Activated naive CD4-positive, alpha-beta T cell treated with anti-CD3 and anti-CD28 coated beads for 36 hours (primary cell): ENCODE measurements at places on chromosomes 6 and 20. TPM values are rescaled to one million over a fixed set of nuclear protein-coding genes. Genes with fewer than 3 reads are reported as not detected.

OXT gene
- total RNA-seq: not detected

ZNF334 gene
- 1.7 TPM for total RNA-seq

ZSCAN12 gene
- 4.4 TPM for total RNA-seq

ERVFRD-1 gene
- total RNA-seq: not detected

SLC17A4 gene
- total RNA-seq: not detected

VSX1 gene
- total RNA-seq: not detected

ECT2L gene
- total RNA-seq: not detected

FAM83B gene
- not detected for total RNA-seq

C20orf144 gene
- total RNA-seq: 0.38 TPM

PPP1R16B gene
- 38.1 TPM for total RNA-seq

ADTRP gene
- 52.1 TPM for total RNA-seq

SYCP2L gene
- total RNA-seq: not detected

RIN2 gene
- not detected for total RNA-seq

PSORS1C2 gene
- total RNA-seq: not detected

SNAI1 gene
- total RNA-seq: 0.31 TPM

SCGN gene
- total RNA-seq: not detected

MAFB gene
- total RNA-seq: not detected

CLPSL2 gene
- not detected for total RNA-seq

SMAP1 gene
- 16.1 TPM for total RNA-seq

BTNL2 gene
- total RNA-seq: not detected

NOL7 gene
- 80.8 TPM for total RNA-seq

KCNS1 gene
- 0.40 TPM for total RNA-seq

PDYN gene
- total RNA-seq: not detected

WFDC10B gene
- total RNA-seq: not detected

OPRM1 gene
- total RNA-seq: not detected

DLK2 gene
- total RNA-seq: 0.47 TPM

ADISSP gene
- 50.4 TPM for total RNA-seq

TMEM217 gene
- 0.81 TPM for total RNA-seq

LINC00237 gene
- not detected for total RNA-seq

PKIB gene
- 0.67 TPM for total RNA-seq

LAMA4 gene
- total RNA-seq: not detected

TRAM2 gene
- total RNA-seq: 2.9 TPM

DAAM2 gene
- not detected for total RNA-seq

MAP3K5 gene
- total RNA-seq: 9.7 TPM

LKAAEAR1 gene
- total RNA-seq: 0.62 TPM

RBPJL gene
- not detected for total RNA-seq

TRIM10 gene
- 0.19 TPM for total RNA-seq

NHSL1 gene
- 0.64 TPM for total RNA-seq

F13A1 gene
- not detected for total RNA-seq

PROKR2 gene
- total RNA-seq: not detected

ROS1 gene
- total RNA-seq: not detected

WFDC12 gene
- not detected for total RNA-seq

TRIM39 gene
- total RNA-seq: 14.5 TPM

CD109 gene
- 7.6 TPM for total RNA-seq

RAB44 gene
- not detected for total RNA-seq

SLC22A1 gene
- total RNA-seq: not detected

IL22RA2 gene
- not detected for total RNA-seq
